ENCODE measurements at places on chromosomes 11 and 22. TPM values are rescaled to one million over a fixed set of nuclear protein-coding genes. Genes with fewer than 3 reads are reported as not detected.

ZC3H12C gene
- 18.7 TPM for total RNA-seq

EMID1 gene
- not detected for total RNA-seq

PATE1 gene
- not detected for total RNA-seq

HEPHL1 gene
- 0.09 TPM for total RNA-seq

P2RY2 gene
- total RNA-seq = 0.30 TPM

ACCS gene
- total RNA-seq = 6.5 TPM

GP1BB gene
- 1.8 TPM for total RNA-seq

AIFM3 gene
- total RNA-seq = 0.59 TPM

PPME1 gene
- 40.6 TPM for total RNA-seq

DUSP8 gene
- 0.59 TPM for total RNA-seq

AGBL2 gene
- 2.0 TPM for total RNA-seq

SCUBE1 gene
- total RNA-seq = not detected

OR10A2 gene
- total RNA-seq = not detected

HBE1 gene
- total RNA-seq = 0.23 TPM

PKDREJ gene
- total RNA-seq = not detected

IL17REL gene
- 0.09 TPM for total RNA-seq

GDPD4 gene
- 0.69 TPM for total RNA-seq

ARL14EP gene
- 31.2 TPM for total RNA-seq

PDGFD gene
- total RNA-seq = 0.83 TPM

CNGA4 gene
- total RNA-seq = not detected

MMP3 gene
- total RNA-seq = 10.7 TPM

ARHGAP42 gene
- 26.7 TPM for total RNA-seq

YPEL4 gene
- total RNA-seq = 0.89 TPM

THRSP gene
- total RNA-seq = not detected
